Activated CD4-positive, alpha-beta T cell treated with anti-CD3 and anti-CD28 coated beads for 4 hours (primary cell): ENCODE measurements at places on chromosomes 5 and 9.

DNA sequence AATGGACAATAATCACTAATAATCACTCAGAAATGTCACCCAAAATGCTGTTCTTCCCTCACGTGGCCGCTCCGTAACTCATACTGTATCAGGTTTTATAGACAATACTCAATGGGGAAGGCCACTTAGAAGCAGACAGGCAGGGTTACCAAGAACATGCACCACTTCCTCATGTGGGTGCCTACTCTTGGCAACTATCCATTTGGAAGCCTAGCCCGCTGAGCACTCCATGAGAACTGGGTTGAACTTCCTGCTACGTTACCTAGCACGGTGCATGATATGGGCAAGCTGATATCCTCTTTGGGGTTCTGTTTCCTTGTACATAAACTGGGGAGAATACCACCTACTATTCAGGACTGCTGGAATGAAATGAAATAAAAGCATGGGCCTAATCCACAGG, 14.3 kb downstream of the DAP start:
- DNase-seq: no peak

DNA sequence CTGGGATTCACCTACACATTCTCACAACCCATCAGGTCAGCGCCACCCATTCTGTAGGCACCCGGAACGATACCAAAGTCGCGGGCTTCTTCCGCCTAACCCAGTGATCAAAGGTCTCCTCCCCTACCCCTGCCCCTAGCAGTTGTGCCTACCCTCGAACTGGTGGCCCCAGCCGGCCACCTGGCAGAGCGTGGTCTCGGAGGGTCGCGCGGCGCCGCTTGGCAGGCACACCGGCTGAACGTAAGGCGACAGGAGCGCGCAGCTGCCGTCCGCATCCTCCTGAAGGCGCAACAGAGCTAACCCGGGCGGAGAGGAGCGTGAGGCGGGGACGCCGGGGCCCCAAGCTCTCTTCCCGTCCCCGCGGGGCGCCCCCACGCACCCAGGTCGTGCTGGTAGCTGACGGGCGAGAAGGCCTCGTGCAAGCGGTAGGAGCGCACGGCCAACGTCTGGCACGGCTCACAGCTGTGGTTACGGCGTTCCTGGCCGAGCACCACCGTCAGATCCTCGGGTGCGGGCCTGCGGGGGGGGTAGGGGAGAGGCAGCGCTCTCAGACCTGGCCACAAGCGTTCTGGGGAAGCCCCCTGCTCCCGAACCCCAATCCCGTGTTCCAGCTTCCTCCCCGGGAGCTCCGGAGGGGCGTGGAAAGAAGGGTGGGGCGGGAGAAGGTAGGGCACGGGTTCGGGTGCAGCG, 2.8 kb upstream of the PFN3 start:
- DNase-seq: peak; percentile 51

DNA sequence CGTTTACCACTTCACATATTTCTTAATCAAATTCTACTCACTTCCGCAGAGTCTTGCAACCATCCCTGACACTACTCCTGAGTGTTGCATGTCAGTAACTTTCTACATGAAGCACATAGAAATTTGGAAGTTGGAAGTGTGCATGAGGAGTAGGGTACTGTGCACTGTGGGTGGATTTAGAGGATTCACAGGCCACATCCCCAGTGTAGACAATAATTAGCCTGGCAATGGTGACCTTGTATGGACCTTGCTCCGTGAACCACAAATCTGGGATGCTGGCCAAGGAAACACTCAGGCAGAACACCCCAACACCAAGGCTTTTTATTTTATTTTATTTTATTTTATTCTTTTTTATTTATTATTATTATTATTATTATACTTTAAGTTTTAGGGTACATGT, 25.5 kb downstream of the CTSL start:
- no peak for DNase-seq

- DNase-seq: no peak
These were observed 43.2 kb downstream of the NPR3 start for GRCh38 chr5:32754284-32754683.

DNA sequence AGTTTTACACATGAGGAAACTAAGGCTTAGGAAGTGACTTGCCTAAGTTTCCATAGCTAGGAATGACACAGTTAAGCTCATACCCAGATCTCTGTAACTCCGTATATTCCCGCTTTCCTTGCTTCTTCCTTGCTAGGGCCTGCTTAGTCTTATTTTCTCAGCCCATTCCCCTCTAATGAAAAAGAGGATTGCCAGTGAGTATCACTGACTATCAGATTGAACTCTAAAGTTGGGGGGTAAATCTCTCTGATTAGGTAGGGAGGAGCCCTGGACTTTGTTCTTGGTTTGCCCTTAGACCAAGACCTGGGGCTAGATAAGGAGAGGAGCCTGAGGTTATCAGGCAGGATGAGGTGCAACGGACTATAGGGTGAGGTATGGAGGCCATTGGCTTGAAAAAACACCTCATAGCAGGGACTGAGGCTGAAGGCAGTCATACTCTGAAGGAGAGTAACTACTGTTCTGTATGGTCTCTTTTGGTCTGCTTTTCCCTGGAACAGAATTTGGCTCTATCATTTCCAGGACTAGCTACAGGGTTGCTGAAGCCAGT, 2.5 kb downstream of the TRIM32 start:
- DNase-seq: no peak

GRCh38 chr9:124795881-124796431, 19.0 kb downstream of the OLFML2A start:
- no peak for DNase-seq

DNA sequence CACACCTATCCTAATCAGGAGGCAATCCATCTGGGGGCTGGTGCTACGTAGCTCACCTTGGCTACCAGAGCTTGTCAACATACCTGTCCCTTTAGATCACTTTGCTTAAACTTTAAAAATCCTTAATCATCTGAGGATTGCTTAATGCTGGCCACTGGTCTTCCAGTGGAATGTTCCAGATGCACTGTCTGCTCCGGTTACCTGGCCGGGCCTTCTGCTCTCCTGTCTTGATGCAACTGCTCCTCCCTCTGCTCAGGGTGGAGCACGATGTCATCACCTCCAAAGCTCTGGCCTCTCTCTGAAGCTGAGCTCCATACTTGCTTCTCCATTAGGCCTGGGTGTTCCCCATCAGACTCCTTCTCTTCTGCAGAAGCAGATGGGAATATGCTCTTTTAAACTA, 106.5 kb upstream of the OTULINL start:
- DNase-seq: no peak

GRCh38 chr9:135741276-135742219, 39.6 kb downstream of the KCNT1 start:
- DNase-seq: no peak

DNA sequence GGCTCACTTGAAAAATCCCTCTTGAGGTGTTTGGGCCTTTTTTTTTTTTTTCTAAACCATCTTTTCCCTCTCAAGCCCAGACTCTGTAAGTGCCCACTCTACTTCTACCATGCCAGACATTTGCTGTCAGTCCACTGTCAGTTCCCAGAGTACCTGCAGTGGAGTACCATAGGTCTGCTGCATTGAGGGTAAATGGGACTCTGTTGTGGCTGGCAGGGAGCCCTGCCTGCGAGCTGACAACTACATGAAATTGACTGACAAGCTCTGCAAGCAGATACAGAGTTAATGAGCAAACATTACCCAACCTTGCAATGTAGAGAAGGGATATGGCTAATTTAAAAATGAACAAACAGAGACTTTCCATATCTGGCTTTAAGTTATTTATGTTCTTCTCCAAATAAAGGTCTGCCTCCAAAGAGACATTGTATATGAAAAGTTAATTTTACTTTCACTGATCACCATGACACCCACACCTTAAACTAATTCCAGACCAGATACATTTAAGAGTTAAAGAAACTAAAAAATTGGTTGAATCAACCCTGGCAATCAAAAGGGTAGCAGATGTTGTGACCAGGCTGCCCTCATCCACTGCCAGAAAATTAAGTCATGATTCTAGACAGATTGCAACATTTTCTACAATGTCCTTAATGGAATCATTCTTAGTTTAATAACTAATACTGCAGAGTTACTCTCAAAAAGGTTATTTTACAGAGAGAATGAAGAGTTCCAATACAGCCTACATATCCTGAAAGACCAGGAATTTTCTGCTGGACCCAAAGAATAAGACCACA, 100.4 kb upstream of the PAM start:
- DNase-seq: no peak

GRCh38 chr5:176535101-176535663, 2.0 kb downstream of the RNF44 start:
- no peak for DNase-seq

DNA sequence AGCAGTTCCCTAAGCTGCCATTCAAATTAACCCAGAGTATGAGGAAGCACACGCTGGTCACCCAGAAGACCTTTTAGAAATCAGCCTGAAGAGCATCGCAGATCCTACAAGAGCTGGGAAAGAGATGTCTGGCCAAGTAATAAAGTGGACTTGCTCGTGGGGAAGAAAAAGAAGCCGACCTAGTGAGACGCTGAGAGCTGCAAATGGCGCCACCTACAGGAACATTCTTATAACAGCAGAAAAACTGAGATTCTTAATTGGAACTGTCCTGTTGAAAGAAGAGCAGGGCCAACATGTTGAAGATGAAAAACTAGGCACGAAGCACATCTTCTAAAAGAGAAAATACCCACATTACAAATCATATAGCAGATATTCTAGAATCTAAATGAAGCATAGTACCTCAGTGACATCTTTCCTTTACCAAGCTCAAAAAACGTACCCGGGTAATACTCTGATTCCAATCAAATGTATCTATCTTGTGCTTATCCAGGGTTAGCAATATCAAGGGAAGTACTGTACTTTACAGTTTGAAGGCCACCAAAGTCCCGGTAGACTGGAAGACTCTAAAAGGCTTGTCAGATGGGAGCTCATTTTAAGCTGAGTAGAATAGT, 3.9 kb upstream of the GNAQ start:
- DNase-seq: peak; percentile 50

- no peak for DNase-seq
These were observed 122.3 kb upstream of the RAI14 start for GRCh38 chr5:34533582-34534522.

DNA sequence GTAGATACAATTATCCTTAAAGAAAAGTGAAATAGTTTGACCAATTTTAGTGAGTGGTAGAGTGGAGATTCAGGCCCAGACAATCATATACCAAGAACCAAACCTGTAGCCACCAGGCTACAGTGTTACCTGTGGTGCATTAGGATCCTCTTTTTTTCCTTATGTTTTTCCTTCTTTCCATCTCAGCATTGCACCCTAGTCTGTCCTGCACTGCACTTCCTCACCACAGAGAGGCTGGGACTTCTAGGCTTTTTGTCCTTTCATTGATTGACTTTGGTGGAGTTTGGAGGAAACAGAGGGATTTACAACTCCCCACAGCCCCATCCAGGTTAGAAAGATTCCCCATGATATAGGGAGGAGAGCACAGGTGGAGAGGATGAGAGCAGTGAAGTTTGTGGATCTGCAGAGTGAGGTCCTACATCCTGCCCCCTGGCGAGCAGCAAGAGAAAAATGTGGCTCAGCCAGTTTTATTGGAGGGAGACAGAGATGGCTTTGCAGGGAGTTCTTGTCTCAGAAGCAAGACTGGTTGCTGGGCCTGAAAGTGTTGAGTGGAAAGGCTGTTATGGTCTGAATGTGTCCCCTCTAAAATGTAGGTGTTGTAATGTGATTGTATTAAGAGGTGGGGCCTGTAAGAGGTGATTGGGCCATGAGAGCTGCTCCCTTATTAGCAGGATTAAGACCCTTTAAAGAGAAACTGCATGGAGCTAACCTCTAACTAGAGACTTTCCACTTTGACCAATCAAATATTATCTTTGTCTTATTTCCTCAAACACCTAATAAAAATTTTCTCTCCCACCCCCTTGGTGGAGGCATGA, 36.2 kb downstream of the KIF4B start:
- no peak for DNase-seq

DNA sequence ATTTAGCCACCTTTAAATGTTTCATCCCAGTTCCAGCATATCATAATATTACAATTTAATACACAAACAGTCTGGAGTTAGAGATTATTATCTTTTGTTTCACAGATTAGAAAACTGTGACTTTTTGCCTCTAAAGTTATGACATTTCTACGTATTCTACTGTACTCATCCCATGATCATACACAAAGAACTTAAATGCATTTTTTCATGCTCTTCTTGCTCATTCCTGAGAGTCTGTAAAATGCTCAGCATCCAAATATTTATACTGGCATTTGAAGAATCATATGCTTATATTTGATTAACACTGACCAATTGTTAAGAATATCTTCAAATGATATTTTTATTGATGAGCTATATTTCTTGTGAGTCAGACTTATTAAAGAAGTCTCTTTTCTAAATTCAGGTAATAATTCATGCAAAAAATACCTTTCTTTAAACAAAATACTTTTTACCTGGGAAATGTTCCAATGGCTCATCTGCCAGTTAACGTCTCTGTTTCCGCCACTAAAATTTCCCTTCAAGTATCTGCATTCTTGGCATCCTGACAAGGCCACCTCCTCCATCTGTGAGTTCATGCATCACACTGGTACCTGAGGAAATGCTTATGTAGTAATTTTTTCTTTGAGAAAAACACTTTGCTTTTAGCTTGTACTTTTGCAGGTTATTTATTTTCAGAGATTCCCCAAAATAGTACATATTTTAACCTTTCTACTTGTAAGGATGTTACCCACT, 139.6 kb upstream of the RASA1 start:
- no peak for DNase-seq

DNA sequence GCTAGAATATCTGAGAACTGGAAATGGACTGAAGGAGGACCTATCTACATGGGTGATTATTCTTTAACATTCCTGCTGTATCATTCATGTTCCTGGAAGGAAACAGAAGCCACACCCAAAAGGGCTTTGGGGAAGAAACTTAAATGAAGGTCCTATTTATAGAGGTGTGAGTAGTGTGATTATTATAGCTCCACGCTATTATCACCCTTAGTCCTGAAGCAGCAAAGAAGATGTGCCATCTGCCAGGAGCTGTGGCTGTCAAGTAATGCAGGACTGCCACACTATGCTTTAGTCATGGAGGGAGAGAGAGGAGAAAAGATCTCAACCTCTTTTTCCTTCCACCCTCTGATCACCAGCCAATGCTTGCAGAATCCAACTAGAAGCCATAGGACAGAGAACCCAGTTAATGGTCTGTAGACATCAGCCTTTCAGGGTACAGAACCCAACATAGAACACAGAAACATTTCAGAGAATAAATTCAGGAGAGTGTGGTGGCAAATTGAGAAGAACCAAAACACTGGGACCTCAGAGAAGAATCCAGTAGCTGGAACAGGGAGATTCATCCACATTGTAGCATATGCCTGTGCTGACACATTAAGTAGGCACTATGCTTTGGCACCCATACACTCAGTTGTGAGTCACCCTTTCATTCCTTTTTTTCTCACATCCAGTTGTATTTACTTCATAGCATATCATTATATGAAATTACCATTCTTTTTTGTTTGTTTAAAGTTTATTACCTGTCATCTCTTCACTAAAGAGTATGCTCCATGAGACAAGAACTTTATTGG, 21.0 kb upstream of the RNF180 start:
- no peak for DNase-seq
